ENCODE measurements at places on chromosomes 7 and 10.

DNA sequence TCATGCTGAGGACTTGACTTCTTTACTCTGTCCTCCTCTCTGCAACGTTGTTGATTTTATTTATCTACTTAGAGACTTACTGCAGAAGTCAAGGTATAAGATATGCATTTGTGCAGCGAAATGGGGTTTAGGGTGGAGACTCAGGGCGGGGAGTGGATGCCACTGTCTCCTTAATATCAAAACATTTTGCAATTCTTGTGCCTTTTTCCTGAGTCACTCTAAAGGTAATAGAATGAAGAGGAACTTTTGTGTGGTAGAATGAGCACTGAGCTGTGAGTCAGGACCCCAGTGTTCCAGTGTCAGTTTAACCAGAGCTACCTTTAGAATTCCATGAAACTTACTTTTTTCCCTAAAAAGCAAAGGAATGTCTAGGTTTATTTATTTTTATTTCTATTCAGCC lies 78.2 kb downstream of the VTI1A start:
- DNase-seq: no peak

DNA sequence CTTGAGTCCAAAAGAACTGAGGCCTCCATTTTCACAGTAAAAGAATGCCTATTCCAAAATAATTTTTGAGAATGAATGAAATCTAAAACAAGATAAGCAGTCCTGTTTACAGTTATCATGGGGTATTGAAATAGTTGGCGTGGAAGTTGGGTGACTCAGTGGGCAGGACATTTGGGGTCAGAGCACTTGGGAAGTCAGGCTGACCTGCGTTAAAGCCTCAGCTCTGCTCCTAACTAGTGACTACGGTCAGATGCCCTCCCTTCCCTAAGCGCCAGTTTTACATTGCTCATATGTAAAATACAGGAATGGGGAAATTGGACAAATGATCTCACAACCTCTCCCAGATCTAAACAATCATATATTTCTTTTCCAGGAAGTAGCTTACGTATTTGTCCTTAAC lies 2.3 kb upstream of the PAPSS2 start:
- DNase-seq: no peak

- no peak for DNase-seq
Observed at GRCh38 chr10:127041552-127041951, 136.3 kb downstream of the DOCK1 start.

DNA sequence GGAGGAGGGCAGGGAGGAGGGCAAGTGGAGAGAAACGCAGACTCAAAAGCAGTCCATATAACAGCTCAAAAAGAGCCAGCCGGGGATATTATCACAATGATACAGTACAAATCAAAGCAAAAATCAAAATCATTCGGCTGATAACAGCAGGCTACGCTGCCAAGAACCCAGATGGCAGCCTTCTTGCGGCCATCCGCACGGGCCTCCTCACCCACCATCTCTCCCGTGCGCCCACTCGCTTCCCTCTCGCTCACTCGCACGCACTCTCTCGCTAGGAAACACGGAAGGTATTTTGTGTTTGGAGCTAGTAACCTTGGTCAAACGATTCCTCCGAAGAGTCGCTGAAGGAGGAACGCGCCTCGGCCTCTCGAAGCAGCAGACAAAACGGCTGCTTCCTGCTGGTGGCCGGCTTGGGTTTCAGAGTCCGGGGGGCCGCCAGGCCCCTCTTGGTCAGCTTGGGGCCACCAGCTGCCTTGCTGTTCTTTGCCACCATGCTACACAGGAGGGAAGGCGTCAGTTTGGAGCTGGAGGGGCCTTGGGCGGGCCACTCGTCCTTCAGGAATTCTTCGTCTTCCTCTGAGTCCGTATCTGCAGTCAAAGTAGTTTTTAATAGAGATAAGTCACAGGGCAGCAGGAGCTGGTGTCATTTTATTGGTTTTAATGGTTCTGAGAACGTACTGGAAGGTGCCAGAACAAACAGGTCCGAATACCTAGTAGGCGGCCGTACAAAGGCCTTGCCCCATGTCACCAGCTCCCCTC lies 68.9 kb downstream of the SLC29A4 start:
- no peak for DNase-seq

- DNase-seq: no peak
Observed at GRCh38 chr10:37222046-37222445, 96.6 kb downstream of the ANKRD30A start.

- DNase-seq: no peak
Observed at GRCh38 chr10:127398140-127398970, 150.8 kb upstream of the NPS start.

DNA sequence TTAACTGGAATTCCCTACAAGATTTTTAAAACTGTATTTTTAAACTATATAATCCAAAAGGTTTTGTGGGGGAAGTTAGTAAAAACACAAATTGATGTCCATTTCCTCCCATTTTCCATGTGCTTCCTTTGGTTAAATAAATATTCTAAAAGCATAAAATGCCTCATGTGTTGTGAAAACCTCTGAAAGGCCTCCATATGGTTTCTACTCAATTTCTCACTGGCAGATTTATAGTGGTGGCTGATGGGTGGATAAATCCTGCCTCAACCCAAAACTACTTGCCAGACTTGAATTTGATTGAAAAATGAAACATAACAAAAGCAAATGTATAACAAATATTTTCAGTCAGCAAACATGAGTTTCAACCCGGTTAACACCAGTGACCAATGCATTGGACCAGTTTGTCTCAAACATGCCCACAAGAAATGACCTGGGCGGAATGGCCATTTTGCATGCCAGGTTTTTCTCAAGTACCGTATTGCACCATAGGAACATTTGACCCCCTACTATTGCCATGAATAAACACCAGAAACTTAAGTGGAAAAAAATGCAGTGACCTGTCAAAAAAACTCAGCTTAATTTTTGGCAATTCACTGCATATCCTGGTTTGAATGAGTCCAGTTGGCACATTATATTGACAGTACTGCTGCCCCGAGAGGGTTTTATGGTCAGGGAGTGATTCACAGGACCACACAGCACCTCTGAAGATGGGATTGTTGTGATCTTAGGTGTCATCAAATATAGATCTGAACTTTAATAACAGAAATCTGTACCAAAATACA lies 454.6 kb upstream of the ANKRD30A start:
- no peak for DNase-seq

DNA sequence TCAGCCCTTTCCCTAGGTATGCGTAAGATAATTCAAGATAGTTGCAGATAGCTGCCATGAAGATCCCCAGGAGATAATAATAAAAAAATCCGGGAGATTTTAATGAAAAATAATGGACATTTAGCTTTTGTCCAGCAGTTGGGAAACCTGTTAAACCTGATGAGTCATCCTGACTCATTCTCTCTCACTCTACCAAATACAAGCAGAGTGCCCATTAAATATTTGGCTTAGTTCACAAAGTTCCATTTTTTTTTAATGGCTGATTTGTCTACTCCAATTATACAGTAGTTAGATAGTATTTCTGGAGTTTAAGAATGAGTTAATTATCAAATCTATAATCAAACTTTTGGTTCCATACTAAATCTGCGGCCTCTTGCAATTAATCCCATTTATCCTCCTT lies 2.1 kb upstream of the SHTN1 start:
- no peak for DNase-seq

GRCh38 chr10:69328380-69328735 lies 50.1 kb downstream of the HK1 start:
- no peak for DNase-seq

DNA sequence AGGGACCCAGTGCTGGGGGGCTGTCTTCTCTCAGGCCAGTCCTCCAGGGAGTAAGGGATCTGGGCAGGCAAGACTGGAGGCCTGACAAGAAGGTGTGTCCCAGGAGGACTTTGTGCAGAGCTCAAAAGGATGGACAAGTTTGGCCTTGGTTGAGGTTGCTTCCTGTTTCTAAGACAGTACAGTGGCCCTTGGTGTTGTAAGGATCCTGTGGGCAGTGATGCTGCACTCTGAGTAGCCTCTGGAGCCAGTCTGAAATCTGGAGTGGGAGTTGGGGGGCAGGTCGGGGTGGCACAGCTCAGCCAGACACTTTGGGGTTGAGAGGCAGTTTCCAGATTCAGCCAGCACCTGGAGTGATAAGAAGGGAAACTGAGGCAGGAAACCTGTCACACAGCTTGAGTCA lies 139.2 kb upstream of the ZMIZ1 start:
- no peak for DNase-seq

DNA sequence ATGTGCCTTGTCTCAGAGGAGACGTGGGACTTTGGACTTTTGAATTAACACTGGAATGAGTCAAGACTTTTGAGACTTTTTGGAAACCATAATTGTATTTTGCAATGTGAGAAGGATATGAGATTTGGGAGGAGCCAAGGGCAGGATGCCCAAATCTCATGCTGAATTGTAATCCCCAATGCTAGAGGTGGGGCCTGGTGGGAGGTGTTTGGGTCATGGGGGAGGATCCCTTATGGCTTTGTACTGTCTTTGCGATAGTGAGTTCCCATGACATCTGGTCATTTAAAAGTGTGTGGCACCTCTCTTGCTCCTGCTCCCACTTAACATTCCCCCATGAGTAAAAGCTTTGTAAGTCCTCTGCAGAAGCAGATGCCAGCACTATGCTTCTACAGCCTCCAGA lies 39.2 kb downstream of the DNAJC9 start:
- no peak for DNase-seq

DNA sequence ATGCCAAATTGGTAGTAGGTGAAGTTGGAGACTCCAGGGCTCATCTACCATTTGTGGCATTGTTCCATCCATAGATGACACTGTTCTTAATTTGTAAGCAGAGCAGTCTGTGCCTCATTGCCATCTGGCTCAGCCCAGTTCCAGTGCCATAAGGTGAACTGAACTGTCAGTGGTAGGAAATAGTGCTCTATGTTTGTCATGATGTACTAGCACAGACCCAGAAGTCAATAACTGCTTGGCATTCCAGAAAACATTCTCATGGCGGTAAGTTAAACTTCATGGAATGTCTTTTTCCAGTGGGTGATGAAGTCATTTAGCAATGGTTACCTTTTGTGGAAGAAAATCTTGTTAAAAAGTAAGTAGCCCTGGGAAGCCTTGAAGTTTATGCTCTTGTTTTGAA lies 302.7 kb downstream of the SUGCT start:
- DNase-seq: no peak

DNA sequence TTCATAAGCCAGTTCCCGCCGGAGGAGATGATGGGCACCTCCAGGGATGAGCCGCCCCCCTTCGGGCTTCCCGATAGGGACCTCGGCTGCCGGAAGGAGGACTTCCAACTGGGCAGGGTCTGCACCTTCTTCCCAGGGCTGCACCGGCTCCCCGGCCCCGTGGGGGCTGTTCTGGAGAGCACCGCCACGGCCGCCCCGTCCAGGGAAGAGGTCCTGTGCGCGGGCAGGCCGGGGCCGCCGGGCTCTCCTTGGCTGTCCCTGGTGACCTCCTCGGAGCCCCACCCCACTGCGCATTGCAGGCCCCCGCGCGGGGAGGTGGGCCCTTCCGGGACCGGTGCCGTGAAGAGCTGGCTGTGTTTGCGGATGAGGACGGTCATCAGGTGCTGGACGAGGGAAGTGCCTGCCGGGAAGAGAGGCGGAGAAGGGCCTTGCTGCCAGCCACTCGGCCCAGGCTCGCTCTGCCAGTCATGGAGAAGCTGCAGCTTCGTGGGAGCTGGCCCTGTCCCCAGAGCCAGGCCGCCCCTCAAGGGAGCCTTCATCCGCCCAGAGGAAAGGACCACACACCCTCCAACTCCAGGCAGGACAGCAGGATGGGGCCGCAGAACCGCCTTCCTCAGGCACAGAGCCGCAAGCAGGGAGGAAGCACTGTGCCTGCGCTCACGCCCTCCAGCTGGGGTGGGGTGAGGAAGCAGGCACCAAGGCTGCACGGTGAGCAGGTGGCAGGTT lies 144.4 kb downstream of the MAPK8 start:
- DNase-seq: no peak

DNA sequence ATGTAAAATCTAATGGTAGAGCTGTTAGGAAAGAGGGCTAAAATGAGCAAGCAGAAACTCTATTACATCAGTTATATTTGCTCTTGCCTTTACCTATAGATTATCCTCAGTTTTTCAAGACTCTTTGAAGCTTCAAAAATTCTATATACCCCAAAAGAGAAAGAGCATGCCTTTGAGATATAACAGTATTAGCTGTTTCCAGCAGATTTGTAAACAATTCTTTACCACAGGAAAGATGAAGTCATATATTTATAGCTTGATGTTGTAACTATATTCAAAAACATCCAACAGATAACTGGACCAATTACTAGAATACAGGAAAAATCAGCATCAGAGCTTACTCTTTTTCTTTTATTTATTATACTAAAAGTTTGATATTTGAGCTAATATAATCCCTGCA lies 416.2 kb upstream of the TPK1 start:
- no peak for DNase-seq

DNA sequence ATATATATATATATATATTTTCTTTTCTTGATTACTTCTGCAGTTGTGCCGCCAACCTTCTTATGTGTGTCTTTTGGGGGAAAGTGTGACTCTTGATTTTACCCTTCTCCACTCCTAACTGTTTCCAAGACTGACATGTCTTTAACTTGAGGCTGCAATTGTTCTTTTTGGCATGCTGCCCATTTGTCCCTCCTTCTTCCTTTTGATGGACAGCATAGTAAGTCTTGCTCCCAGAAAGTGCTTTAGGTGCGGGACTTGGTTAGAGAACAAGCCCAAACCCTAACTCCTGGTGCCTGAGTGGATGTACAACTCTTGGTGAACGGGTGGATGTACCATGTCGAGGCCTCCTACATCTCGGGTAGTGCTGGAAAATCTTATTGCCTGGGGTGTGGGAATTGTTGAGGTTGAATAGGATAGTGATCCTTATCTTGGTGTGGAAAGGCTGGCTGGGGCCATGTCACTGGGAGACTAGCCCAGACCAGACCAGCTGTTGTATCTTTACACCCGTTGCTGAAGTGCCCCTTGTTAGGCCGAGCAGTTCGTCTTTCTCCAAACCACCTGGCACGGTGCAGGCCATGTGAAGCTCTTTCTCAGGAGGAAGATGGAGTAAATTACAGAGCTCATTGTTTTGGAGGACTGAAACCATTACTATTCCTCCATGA lies 16.3 kb downstream of the TCF7L2 start:
- DNase-seq: no peak

- DNase-seq: peak; percentile 53
Observed at GRCh38 chr10:110783509-110784107, 88.1 kb upstream of the PDCD4 start.

DNA sequence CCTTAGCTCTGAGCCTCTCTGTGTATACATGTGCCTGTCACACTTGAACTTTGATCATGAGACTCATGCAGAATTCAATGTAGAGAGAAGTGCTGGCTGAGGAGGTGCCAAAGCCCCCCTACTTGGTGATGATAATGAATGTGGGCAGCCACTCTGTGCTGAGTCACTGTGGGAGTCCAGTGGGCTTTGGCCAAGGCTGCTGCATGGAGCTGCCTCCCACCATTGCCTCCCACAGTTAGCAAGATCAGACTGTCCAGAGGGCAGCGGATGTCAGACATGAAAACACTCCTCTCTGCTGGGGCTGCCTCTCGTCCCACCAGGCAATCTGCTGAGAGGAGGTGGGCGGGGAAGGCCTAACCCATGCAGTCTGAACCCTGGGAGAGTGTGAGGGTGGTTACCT lies 180.3 kb downstream of the SH2D4B start:
- no peak for DNase-seq

GRCh38 chr10:60351191-60351853 lies 38.4 kb downstream of the ANK3 start:
- no peak for DNase-seq
